ENCODE measurements at places on chromosomes 13 and 19. TPM values are rescaled to one million over a fixed set of nuclear protein-coding genes. Genes with fewer than 3 reads are reported as not detected.

UBL3 gene
- 8.4 TPM for total RNA-seq

KASH5 gene
- total RNA-seq: not detected

IGFL1 gene
- total RNA-seq: 1.7 TPM

ZNF665 gene
- not detected for total RNA-seq

TDRD12 gene
- total RNA-seq: 0.09 TPM

TIMM44 gene
- total RNA-seq: 24.8 TPM

ABCA7 gene
- total RNA-seq: 11.7 TPM

C13orf46 gene
- 0.13 TPM for total RNA-seq

F7 gene
- total RNA-seq: 0.07 TPM

SHISA7 gene
- total RNA-seq: not detected

TTC9B gene
- total RNA-seq: 0.25 TPM

SLITRK6 gene
- 0.10 TPM for total RNA-seq
